ENCODE measurements at places on chromosomes 7 and 10. TPM values are rescaled to one million over a fixed set of nuclear protein-coding genes. Genes with fewer than 3 reads are reported as not detected.

GRCh38 chr10:14325325-14325955, 5.3 kb downstream of the FRMD4A start:
- no peaks in the 10 kb centered on the region for H3K4me1 ChIP-seq
- DNase-seq = peak; percentile 12
- peaks cover 47% of the 10 kb centered on the region for H3K27me3 ChIP-seq
- no peaks in the 10 kb centered on the region for H3K36me3 ChIP-seq
- H3K27ac ChIP-seq = no peak overlapping the region

DNA sequence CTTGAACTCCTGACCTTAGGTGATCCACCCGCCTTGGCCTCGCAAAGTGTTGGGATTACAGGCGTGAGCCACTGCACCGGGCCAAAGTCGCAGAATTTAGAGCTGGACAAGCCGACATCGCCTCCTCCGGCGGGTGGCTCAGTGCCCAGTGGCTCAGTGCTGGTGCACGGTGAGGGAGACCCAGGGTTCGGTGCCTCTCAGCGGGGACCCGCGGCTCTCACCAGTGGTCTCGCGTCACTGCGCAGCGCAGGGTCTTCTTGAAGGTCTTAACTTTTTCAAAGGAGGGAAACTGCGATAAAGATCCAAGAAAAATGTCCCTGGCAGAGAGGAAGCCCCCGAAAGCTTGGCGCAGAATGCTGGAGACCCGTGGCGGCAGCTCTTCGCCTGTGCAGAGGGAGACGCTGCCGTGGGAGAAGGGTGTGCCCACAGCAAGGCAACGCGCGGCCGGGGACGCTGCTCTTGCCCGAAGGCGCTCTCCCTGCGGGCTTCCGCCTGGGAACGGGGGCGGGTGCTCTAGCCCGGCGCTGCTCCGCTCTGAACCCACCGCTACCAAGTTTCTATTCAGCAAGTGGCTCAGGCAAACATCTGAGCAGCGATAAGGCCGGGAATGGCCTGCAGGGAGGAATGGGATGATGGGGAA, 324.3 kb downstream of the DNAJB6 start:
- no peaks in the 10 kb centered on the region for H3K36me3 ChIP-seq
- DNase-seq = no peak
- no peaks in the 10 kb centered on the region for H3K4me1 ChIP-seq
- no peak overlapping the region for H3K4me3 ChIP-seq

DNA sequence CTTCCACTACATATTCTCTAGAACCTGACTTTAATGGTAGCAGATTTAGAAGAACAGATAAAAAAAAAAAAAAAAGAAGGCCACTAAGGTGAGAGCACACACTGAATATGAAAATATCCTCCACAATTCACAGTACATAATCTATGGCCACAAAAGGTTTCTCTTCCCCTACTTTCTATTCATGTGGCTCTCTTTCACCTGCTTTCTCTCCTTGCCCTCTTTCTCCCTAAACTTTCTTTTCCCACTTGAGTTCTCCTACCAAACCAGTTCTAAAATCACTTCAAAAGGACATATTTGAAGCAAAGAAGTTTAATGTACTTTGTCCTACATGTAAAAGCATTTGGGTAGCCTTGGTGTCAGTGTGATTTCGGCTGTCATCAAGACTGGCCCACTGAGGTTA, 18.5 kb upstream of the DLX6 start:
- H3K27ac ChIP-seq = no peak overlapping the region
- DNase-seq = no peak
- H3K4me3 ChIP-seq = no peak overlapping the region
- no peaks in the 10 kb centered on the region for H3K36me3 ChIP-seq
- H3K27me3 ChIP-seq = peaks cover 14% of the 10 kb centered on the region

DNA sequence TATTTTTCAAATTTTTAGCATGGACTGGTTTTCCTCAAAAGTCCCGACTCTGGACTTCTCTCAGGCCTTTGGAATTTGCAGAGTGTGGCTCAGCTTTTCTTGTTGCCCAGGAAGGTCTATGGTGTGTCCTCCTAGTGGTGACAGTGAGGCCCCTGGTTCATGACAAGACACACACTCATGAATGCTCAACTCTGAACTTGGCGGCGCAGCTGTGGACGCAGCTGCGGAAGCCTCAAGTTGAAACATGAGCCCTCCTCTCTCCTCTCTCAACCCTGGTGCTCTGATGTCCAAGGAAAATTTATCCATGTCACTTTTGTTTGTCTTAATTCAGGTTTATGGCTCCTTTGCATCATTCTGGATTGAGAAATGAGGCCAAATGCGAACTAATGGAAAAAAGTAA, 183.9 kb downstream of the HECW1 start:
- peaks cover 6% of the 10 kb centered on the region for H3K27me3 ChIP-seq
- DNase-seq = peak; percentile 53
- H3K4me3 ChIP-seq = no peak overlapping the region
- H3K27ac ChIP-seq = no peak overlapping the region
- H3K36me3 ChIP-seq = no peaks in the 10 kb centered on the region

DNA sequence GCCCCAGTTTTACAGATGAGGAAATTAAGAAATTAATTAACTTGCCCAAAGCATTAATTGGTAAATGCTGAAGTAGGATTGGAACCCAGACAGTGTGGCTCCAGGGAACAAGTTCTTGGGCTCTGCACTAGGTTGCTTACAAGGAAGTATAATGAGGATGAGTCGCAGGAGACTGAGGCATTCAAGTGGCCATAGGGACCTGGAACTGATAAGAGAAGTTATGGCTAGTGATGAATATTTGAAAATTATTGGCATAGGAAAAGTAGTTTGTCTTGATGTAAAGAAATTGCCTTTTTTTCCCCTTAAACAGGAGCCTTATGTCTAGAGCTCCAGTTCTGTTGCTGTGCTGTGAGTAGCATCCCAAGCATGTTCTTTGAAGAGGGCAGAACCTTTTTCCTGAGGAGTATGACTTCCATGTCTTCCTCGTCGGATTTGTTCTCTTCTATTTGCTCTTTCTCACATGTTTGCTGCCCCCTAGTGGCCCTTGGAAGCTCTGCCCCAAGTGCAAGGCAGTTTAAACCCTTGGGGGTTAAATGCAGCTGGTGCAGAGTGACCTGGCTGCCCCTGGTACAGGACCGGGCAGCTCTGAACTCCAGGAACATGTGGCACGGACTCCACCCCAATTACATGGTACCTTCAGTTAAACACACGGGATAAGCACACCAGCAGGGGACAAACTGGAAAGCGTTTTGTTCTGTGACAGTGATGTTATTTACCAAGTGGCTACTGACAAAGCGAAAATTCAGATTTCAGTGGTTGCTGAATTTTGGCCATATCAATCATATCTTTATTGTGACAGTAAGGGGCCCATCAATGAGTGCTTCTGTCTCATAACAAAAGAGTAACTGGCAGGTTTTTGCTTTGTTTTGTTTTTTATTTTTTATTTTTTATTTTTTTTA, 148.8 kb downstream of the HECW1 start:
- H3K27me3 ChIP-seq = no peaks in the 10 kb centered on the region
- no peaks in the 10 kb centered on the region for H3K4me1 ChIP-seq
- no peak overlapping the region for H3K4me3 ChIP-seq
- peak; percentile 84 for DNase-seq

DNA sequence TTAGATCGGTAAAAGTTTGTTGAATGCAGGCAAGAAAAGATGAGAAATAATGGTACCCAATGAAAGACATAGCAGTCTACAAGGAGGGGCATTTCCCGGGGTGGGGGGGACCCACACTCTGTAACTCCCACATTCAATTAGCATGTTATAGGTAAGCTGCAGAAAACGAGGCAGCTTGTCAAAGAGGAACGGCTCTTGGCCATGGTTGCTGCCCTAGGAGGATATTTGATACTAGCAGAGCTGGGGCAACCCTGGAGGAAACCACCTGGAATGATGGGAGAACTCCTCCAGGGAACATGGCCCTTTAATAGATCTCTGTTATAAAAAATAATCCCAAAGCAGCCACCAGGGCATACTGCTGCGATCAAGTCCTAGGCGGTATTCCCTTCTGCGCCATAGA, 98.5 kb downstream of the EGFR start:
- H3K36me3 ChIP-seq = peaks cover 1% of the 10 kb centered on the region
- H3K27me3 ChIP-seq = no peaks in the 10 kb centered on the region
- H3K27ac ChIP-seq = no peak overlapping the region
- no peak for DNase-seq

The MSMB gene
- not detected for total RNA-seq

DNA sequence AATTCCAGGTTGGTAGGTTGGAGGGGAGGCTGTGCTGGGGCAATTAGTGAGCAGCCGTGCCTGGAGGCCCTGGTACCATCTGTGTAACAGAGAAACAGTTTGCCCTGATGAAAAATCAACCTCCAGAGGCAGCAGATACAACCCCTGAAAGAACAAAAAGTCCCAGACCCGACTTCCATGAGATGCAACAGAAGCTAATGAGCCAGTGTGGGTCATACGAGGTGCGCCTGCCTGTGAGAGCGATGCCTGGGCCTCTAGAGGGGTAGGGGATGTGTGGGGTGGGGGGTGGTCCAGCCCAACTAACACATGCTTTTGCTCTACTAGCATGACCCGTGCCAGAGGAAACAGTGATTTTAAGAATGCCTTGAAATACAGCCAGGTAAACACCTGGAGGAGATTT, 39.3 kb downstream of the CELF2 start:
- no peaks in the 10 kb centered on the region for H3K27me3 ChIP-seq
- no peak overlapping the region for H3K4me3 ChIP-seq
- H3K27ac ChIP-seq = no peak overlapping the region
- DNase-seq = no peak
- H3K4me1 ChIP-seq = no peaks in the 10 kb centered on the region

DNA sequence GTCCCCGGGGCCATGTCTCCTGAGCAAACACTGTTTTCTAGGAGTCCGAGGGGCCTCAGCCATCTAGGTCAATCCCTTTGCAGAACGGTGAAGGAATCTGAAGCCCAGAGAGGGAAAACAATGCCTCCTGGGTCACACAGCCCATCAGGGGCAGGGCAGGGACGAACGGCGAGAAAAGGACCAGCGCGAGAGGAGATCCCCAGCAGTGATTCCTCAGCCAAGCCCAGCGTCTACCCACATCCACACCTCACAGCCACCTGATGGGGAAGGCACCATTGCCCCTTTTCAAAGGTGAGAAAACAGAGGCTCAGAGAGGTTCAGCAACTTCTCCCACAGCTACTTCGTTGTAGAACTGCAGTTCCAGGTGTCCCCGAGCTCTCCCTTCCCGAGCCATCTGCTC, 17.9 kb upstream of the PSMG3 start:
- H3K27me3 ChIP-seq = peaks cover 41% of the 10 kb centered on the region
- H3K4me3 ChIP-seq = no peak overlapping the region
- H3K36me3 ChIP-seq = no peaks in the 10 kb centered on the region
- H3K4me1 ChIP-seq = no peaks in the 10 kb centered on the region

- no peak overlapping the region for H3K27ac ChIP-seq
- H3K36me3 ChIP-seq = no peaks in the 10 kb centered on the region
- H3K4me3 ChIP-seq = no peak overlapping the region
- H3K27me3 ChIP-seq = peaks cover 11% of the 10 kb centered on the region
These were observed 48.4 kb downstream of the MPP7 start for GRCh38 chr10:28254290-28254985.

GRCh38 chr10:23095966-23096801, 805 bp downstream of the MSRB2 start:
- H3K27me3 ChIP-seq = 0 out of 2 replicates have a peak, but pooled peaks cover 2% of the 10 kb centered on the region
- peak; percentile 58 for DNase-seq
- H3K27ac ChIP-seq = peak overlapping the region; percentile 72
- no peaks in the 10 kb centered on the region for H3K36me3 ChIP-seq

DNA sequence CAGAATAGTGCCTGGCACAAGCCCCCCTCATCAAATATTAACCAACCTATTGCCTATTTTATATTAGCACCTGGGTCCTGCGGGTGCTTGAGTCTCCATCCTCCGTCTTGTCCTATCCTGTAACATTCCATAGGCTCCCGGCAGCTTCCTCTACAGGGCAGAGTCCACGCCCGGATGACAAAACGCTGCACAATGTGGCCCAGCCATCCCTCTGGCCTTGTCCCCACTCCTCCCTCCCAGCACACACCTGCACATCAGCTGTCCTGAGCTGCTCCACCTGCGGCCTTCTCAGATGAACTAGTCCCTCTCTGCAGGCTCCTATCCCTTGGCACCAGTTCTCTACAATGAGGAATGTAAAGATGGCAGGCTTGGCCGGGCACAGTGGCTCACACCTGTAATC, 153.5 kb upstream of the PDE1C start:
- no peak overlapping the region for H3K4me3 ChIP-seq
- peaks cover under 1% of the 10 kb centered on the region for H3K27me3 ChIP-seq
- DNase-seq = no peak
- no peaks in the 10 kb centered on the region for H3K36me3 ChIP-seq

DNA sequence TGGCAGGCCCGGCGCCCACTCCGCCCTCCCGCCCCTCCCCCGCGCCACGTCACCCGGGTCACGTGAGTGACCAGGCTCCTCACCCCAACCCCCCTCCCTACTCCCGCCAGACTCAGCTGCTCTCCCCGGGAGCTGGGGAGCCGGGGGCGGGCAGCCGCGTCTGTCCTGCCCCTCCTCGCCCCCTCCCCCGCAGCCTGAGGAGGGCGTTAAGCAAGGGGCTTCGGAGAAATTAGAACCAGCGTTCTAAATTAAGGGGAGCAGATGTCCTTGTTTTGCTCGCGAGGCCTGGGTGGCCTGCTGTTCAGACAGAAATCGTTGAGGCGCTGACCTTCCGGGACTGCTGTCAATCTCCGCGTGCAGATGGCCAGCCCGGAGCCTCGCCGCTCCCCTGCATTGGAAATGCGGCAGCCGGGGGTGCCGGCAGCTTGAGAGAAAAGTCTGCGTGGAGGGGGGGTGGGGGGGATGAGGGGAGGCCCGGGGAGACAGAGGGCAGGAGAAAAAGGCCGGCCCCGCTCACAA, 102.2 kb upstream of the ZNF438 start:
- H3K36me3 ChIP-seq = no peaks in the 10 kb centered on the region
- DNase-seq = peak; percentile 65
- peaks cover 24% of the 10 kb centered on the region for H3K4me1 ChIP-seq
- H3K27ac ChIP-seq = peak overlapping the region; percentile 100

DNA sequence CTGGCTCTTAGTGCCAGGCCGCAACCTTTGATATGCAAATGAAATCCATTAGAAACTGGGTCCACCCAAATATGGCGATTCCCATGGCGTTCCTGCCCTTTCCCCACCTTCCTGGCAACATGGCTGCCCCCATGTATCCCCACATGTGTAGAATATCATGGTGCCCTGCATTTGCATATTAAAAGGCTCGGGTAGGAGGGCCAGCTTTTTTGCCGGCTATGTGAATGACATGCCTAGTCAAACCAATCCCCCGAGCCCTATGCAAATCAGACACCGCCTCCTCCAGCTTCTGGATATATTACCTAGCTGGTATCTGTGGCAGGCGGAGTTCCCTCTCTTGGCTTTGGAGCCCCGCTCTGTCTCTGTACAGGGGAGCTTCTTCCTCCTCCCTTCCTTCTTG, 18.3 kb downstream of the MMS19 start:
- H3K27me3 ChIP-seq = no peaks in the 10 kb centered on the region
- H3K36me3 ChIP-seq = peaks cover 37% of the 10 kb centered on the region
- peaks cover 8% of the 10 kb centered on the region for H3K4me1 ChIP-seq

The CC2D2B gene
- not detected for total RNA-seq

DNA sequence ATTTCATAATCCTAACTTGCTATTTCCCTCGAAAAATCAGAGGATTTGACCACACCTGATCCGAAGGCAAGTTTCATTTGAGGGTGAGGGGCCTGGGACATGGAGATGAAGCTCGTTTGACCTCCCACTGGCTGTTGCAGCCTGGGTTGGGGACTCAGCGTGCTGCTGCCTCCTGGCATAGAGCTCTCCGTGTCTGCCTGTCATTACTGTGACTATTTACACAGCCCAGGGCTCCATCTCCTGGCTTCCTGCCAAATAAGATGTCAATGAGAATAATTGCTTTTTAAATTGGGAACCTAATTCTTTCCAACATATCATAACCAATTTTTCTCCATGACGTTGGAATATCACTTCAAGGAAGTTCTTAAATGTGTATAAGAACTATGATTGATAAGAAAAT, 139.3 kb upstream of the COBL start:
- H3K4me3 ChIP-seq = no peak overlapping the region
- DNase-seq = no peak
- no peaks in the 10 kb centered on the region for H3K4me1 ChIP-seq

GRCh38 chr7:5685205-5685604, 96.3 kb downstream of the RNF216 start:
- H3K27ac ChIP-seq = no peak overlapping the region
- no peak overlapping the region for H3K4me3 ChIP-seq
- H3K4me1 ChIP-seq = peaks cover 30% of the 10 kb centered on the region
- H3K36me3 ChIP-seq = peaks cover 18% of the 10 kb centered on the region
